ENCODE measurements at places on chromosomes 5 and 9.
A peak's percentile ranks its signal among the peaks of the same experiment; 100 is the strongest.

DNA sequence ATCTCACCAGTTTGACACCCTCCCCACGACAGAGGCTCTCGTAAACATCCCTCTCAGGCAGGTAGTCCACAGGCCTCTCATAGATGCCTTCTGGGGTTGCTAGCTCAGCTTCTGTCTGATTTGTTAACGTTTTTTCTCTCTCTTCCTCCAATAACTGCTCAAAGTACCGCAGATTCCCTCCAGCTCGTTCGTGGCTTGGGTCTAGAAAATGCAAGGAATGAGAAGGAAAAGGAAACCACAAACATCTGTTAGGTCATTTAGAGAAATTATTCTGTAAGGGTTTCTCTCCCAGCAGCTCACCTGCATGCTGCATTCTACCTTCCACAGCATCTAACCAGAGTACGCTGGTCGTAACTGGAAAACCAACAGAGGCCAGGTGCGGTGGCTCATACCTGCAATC, 18.5 kb downstream of the P4HA2 start:
- no peak for DNase-seq

DNA sequence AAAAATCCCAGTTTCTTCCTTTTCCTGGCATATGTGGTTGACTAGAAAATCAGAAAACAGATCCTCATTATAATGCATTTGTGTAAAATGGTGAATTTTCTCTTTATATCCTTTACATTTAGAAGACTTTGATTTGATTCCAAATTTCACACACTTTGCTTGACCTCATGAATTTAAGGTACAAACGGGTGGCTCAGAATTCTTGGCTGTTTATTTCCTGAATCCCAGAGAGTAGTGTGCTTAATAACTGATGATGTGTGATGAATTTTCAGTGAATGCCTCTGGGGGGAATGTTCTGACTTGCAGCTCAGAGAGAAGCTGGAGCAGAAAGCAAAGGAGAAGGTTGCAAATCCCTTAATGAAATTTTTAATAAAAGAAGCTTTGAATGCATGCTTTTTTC, 126.8 kb downstream of the SPATA31D1 start:
- no peak for DNase-seq

GRCh38 chr9:100170085-100170484, 71.0 kb downstream of the INVS start:
- DNase-seq: no peak

DNA sequence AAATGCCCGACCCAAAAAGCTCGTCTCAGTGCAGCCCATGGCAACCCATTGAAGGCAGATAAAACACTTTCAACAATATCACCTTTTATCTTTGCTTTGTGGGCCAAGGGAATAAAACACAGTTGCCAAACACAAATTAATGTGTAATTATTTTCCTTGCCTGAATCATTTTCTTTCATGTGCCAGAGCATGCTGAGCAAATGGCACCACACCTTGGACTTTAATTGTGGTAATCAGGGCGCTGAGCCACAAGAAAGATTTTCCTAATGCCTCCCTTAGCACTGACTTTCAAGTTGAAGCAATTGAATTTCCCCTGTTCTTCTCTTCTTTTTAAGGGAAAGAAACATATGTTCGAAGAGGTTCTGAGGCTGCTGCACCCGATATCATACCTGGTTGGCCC, 297.1 kb upstream of the MSX2 start:
- DNase-seq: no peak

- DNase-seq: no peak
Measured at GRCh38 chr9:74447451-74448193, 49.5 kb upstream of the RORB start.

GRCh38 chr5:174166231-174167079, 120.9 kb downstream of the NSG2 start:
- no peak for DNase-seq

DNA sequence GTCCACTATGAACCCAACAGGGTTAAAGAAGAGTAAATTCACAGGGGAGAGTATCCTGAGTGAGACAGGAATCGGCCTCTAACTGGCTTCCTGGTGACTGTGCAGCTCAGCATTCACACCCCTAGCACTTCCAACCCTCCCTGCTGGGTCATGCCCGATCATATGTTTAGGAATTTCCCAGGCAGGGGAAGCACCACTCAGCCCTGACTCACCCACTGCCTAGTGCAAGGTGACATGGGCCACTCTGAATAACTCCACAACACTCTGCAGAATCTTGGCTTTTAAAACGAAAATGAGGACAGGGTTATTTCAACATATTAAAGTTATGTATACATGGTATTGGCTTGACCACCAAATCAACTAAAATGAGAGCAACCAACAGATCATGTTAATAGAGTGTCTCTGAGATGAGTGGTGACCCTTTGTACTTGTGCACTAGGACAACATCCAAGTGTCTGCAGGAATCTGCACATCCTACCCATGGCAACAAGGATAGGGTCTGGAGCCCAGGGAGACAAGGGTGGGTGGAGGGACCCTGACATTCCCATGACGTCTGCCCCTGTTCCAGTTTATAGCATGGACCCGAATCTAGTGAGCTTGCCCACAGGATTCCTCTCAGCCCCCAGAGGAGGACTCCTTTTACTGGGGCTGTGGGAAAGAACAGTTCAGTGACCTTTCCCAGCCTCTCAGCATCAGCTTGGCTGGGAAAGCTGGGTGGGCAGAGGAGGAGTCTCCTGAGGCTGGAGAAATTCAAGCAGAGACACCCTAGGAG, 485.8 kb downstream of the SEMA5A start:
- no peak for DNase-seq

DNA sequence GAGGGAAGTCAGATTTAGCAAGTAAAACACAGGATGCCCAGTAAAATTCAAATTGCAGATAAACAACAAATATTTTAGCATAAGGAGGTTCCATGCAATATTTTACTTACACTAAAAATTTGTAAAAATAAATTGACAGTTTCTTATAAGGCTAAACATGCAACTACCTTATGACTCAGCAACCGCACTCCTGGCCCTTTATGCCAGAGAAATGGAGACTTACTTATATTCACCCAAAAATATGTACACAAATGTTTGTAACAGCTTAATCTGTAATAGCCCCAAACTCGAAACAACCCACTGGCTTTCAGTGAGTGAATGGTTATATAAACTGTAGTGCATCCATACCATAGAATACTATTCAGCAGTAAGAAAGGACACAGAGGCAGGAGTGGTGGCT, 28.6 kb upstream of the TRIM14 start:
- no peak for DNase-seq

GRCh38 chr5:112492291-112492690, 73.2 kb upstream of the EPB41L4A start:
- DNase-seq: peak; percentile 36

- no peak for DNase-seq
Measured at GRCh38 chr5:80246001-80246758, 9.7 kb downstream of the SERINC5 start.

GRCh38 chr5:60883229-60883628, 39.2 kb upstream of the ELOVL7 start:
- DNase-seq: no peak

GRCh38 chr5:15013654-15014463, 142.3 kb upstream of the ANKH start:
- DNase-seq: no peak

GRCh38 chr5:134455466-134455865, 43.8 kb upstream of the CDKN2AIPNL start:
- DNase-seq: no peak

- no peak for DNase-seq
Measured at GRCh38 chr9:70798018-70798417, 323.4 kb downstream of the TRPM3 start.

- no peak for DNase-seq
Measured at GRCh38 chr5:78803353-78803752, 154.8 kb upstream of the LHFPL2 start.

- DNase-seq: no peak
Measured at GRCh38 chr5:127089191-127089590, 15.9 kb upstream of the C5orf63 start.

- DNase-seq: no peak
Measured at GRCh38 chr5:137304226-137304874, 194.8 kb downstream of the SPOCK1 start.

GRCh38 chr5:91306497-91306896, 76.6 kb downstream of the ARRDC3 start:
- no peak for DNase-seq

DNA sequence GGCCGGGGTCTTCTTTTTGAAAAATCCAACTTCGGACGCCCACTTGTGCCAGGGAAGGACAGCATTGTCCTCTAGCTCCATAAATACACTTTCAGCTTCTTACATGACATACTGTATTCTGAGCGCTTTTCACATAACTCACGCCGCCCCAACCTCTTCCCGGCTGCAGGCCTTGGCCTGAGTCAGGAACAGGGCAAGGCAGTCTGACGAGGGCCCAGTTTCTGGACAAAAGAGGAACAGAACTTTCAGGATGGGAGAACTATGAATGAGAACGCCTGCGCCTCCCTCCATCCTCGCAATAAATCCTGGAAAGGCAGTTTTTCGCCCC, 650 bp downstream of the DCTN4 start:
- no peak for DNase-seq

DNA sequence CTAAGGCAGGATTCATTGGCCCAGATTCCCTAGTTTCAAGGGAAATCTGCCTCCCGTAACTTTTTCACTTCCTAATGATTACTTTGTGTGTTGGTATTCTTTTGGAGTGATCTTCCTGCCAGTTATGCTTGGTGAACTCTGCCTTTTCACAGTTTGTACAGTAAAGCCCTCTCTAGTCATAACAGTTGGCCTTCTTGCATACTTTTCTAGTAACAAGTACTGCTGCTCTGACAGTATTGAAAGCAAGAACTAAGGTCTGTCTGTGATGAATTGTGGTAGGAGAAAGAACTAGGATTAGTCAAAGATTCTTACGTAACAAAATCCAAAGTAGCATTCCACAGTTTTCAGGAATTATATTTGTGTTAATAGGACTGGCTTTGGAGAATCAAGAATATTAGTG, 1457.2 kb upstream of the WWC1 start:
- no peak for DNase-seq

GRCh38 chr5:142881076-142881783, 111.1 kb downstream of the ARHGAP26 start:
- no peak for DNase-seq

DNA sequence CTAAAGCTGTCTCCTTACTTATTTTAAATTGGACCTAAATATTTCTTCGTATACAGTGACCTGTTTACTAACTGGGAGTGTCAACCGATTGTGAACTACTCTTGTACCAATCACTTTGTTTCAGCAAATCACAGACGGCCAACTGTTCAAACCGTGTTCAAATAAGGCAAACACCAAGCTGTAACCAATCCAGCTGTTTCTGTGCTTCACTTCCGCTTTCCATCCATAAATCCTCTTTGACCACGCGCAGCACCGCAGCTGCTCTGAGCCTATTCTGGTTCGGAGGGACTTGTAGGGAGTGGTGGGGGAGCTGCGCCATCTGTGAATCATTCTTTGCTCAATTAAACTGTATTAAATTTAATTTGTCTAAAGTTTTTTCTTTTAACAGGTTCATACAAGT, 4.8 kb upstream of the FAM240B start:
- DNase-seq: no peak

- no peak for DNase-seq
Measured at GRCh38 chr5:178357121-178357521, 124.5 kb upstream of the PHYKPL start.

- DNase-seq: no peak
Measured at GRCh38 chr9:108363311-108363710, 492.5 kb downstream of the ACTL7B start.

DNA sequence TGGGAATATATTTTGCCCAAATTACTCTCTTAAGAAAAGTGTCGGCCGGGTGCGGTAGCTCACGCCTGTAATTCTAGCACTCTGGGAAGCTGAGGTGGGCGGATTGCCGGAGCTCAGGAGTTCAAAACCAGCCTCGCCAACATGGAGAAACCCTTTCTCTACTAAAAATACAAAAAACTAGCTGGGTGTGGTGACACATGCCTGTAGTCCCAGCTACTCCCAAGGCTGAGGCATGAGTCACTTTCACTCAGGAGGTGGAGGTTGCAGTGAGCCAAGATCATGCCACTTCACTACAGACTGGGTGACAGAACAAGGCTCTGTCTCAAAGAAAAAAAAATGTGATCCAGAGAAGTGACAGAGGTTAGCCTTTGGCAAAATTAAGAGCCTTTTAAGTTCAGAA, 26.4 kb upstream of the TMEM171 start:
- DNase-seq: no peak

DNA sequence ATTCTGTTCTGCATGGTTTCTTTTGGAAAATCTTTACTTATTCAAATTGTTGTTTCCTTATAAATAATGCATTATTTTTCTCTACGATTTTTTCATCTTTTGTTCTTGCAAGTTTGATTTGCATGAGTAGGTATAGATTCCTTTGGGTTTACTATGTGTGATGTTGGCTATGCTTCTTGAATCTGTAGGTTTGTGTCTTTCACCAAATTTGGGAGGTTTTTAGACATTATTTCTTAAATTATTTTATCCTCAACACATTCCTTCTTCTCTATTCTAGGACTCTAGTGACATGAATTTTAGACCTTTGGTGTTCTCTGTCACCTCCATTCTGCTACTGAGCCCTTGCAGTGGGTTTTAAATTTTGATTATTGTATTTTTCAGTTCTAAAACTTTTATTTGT, 219.0 kb downstream of the CWC27 start:
- DNase-seq: no peak

GRCh38 chr9:89095761-89096528, 82.7 kb downstream of the SHC3 start:
- no peak for DNase-seq

All from activated T-cell treated with anti-CD3 and anti-CD28 coated beads, Interleukin-2, amount 50 U/mL, for 24 hours (primary cell).